NCI-H2171 treated with DMSO at 0.1 percent for 48 hours (cell line): ENCODE measurements at places on chromosomes 5 and 9.

- no peak for DNase-seq
Observed at GRCh38 chr9:136079916-136080246, 15.2 kb downstream of the NACC2 start.

DNA sequence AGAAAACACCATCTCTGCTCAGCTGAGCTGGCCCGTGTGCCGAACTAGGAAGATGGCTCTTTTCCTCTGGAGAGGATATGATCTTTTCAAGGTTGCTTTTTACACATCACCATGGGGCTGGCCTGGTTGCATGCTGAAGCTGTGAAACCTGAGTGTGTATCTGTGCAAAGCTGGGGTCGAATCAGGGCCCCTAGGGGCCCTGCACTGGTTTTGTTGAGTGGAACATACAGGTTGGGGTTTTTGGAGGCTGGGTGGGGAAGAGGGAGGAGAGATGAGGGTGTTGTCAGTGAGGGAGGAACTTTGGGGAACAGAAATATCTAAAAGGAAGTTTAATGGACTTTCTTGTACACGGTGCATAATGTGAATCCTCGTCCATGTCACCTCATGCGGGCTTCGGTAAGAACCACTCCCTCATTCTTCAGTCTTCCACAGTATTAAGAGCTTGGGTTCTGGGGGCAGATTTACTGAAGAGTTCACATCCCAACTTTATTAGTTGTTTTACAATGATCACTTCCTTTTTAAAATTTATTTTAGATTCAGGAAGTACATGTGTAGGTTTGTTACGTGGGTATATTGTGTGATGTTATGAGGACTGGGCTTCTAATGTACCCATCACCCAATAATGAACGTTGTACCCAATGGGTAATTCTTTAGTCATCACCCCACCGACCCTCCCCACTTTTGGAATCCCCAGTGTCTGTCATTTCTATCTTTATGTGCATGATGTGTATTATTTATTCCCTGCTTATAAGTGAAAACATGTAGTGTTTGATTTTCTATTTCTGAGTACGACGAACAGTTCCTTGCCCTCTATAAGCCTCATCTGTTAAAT, 238.2 kb downstream of the NR3C1 start:
- DNase-seq = no peak

- peak; percentile 59 for DNase-seq
Observed at GRCh38 chr5:138878437-138879235, 3.5 kb upstream of the LRRTM2 start.

- no peak for DNase-seq
Observed at GRCh38 chr9:114737118-114737517, 55.1 kb upstream of the TEX48 start.

GRCh38 chr9:31188496-31188895, 1195.9 kb upstream of the ACO1 start:
- DNase-seq = no peak
